Activated CD8-positive, alpha-beta memory T cell treated with anti-CD3 and anti-CD28 coated beads for 1 hour (primary cell): ENCODE measurements at places on chromosomes 5 and 9.

DNA sequence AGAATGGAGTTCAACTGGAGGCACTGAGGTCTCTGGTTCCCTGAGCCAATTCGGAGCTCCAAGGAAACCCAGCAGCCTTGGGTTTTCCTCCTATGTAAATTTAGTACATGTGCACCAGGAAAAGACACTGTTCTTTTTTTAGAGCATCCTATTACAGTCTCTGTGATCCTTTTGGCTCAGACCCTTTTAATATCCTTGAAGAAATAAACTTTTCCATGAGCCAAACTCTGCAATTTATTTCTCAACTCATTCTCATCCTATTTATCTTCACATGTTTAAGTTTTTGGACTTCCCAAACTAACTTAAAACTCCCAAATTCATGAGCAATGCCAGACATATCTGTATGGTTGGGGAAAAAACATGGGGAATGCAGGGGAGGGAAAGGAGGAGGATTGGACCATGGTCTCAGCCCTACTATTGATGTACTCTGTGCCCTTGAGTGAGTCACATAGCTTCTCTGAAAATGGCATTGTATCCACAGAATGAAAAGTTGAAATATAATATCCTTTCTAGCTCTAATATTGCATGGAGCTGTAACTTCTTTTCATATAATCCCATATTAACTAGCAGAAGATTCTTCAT, 76.6 kb downstream of the PAPPA start:
- DNase-seq: no peak

- no peak for DNase-seq
These were observed 439.9 kb upstream of the KLF4 start for GRCh38 chr9:107929443-107929842.

DNA sequence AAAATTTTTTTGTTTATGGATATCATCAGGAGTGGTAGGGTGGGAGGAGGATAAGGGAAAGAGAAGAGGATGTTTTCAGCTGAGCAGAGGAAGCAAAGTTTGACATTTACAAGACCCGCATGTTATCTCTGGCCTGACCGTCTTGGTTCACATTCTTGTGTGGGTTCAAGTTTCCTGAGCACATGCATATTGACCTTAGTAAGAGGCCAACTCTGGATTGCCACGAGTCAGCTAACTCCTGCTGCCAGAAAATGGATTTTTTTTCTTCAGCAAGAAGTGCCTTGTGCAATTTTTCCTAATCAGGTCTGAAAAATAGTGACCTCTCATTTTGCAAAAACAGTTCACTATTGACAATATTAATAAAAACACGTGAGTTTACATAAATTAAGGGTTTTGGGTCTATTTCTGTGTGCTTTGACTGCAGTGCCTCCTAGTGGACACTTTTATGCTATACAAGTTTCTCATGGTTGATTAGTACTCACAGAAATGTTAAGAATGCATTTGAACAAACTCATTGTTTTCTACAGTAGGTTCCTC, 27.1 kb upstream of the BASP1 start:
- no peak for DNase-seq

DNA sequence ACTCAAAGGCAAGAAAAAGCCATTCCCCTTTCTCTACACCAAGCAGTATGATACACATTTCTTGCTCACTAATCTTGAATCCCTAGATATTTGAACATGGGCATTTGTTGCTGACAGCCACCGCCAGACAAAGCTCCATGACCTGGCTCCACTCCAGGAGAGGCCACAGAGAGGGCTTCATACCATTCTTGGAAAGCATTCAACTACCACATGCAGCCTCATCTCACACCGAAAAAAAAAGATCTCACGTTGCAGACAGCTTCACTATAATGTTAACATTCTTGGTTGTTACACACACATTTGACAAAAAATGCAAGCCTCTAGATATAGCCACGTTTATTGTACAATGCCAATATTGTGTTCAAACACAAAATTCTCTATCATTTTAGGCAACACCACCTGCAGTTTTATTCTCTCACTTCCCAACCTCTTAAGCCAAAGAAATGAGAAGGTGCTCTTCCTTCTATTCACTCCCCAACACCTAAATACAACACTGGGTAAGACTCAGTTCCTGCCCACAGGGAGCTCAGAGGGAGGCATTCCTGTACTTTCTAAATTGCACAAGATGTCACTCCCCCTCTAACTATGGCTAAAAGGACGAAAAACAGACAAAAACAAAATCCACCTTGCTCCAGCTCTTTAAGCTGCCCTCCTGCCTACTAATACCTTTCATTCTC, 222.4 kb downstream of the TSSK1B start:
- DNase-seq: no peak

- no peak for DNase-seq
These were observed 57.9 kb downstream of the ABHD17B start for GRCh38 chr9:71853084-71853483.

DNA sequence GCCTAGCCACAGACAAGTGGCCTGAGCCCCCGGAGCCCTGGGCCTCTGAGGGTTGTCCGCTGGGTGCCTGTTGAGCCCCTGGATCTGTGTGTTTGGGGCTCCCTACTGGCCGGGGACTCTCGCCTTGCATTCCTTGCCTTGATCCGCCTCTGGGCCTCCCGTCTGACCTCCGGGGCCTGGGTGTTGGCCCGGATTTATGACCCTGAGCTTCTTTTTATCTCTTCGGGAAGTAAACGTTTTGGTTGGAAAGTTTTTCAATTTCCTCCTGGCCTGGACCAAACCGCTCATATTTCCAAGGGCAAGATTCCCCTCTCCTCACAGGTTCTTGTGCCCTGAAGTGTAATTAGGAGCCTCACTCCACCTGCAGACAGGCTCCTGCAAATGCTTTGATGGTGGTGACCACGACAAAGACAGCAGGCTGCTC, 69.3 kb upstream of the EGFLAM start:
- no peak for DNase-seq

DNA sequence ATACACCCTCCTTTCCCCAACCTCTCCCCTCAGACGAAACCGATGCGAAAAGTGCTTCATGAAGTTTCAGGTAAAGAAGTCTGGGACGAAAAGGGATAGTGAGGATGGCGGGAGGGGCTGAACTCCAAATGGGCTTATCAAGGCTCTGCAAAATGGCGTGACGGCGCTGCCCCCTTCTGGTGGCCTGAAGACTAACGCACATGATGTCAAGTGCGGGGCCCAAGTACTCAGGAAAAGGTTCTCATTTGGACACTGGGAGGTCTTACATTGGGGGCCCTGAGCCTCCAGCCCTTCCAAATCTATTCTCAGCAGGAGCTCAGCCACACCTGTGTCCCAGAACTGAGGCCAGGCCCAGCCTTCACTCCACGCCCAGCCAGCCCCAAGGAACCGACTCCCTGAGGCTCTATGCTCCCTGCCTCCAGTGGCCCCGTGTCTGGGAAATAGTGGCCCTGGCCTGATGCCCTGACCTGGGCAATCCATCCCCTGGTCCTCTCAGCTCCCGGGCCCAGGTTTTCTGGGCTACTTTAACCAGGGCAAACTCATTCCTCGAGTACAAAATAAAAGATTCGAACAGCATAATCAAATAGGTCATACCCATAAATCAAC, 119.9 kb downstream of the KCNIP1 start:
- no peak for DNase-seq

GRCh38 chr5:149358294-149358651, 427 bp downstream of the PCYOX1L start:
- DNase-seq: no peak

- DNase-seq: no peak
These were observed 854.8 kb upstream of the ARRDC3 start for GRCh38 chr5:92237896-92238295.

DNA sequence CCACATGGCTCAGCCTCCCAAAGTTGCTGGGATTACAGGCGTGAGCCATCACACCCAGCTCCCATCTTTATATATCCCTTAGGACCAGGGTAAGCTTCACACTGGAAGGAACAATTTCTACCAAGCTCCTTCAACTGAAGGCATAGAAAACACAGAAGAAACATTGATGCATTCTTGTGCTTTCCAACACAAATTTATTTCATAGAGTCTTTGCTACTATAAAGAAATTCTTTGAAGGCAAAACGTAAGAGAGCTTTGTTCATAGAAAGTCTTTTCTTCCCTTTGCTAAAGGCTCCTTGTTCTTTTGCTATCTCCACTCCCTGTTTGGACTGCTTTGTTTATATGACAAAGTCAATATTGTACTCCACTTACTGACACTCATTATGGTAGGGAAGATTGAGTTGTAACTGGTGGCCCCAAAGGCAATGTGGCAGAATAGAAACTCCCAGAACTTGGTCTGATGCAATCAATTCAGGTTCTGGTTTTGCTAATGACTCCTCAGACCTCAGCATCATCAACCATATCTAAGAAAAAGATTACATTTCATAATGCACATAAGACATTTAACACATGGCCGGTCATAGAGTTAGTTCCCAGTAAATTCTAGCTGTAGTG, 97.4 kb upstream of the CLINT1 start:
- DNase-seq: no peak

DNA sequence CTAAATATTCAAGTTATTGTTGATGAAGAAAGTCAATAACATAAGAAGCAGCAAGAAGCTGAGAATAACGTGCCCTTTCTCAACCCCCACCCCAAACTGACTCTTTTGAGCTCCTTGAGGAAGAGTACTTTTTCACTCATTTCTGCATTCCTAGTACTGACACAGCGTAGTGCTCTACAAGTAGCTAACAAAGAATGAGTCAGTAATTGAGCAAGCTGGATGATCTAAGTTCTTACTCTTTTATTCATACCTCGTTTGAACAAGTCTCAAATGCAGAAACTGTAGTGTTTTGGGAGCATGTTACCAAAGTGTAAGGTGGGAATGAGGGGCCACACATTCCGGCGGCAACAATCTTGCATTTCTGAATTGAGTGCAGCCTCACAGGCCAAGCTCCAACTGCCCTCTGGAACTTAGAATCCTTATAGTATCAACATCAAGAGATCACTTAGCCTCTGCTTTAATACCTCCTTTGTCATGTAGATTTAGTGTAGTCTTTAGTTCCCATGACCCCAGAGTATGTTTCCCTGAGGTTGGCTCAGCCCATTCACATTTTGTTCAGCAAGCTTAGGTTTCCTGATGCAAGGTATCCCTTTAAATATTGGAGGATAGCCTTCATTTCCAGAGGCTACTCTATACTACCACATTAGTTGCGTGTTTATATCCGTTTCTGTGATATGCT, 152.0 kb downstream of the PRR16 start:
- DNase-seq: no peak

GRCh38 chr5:132473668-132474067, 16.9 kb downstream of the IRF1 start:
- no peak for DNase-seq

- no peak for DNase-seq
These were observed 6.3 kb downstream of the GPX3 start for GRCh38 chr5:151026679-151027078.

DNA sequence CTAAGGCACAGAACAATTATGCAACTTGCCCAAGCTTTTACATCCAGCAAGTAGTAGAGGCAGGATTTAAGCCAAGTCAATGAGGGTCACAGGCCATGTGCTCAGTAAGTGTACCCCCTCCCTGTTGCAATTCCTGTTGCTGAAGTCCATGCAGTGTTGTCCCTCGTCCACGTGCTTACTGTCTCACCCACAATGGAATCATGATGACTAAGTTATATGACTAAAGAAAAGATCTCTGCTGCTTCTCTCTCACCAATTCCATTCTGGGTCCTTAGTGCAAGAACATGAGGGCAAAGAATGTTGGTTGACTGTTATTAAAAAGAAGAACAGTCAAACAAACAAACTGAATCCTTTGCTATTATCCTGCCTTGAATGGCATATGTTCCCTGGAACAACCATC, 233.6 kb upstream of the SLC24A2 start:
- DNase-seq: no peak

- no peak for DNase-seq
These were observed 728.3 kb upstream of the SEMA6A start for GRCh38 chr5:117302949-117303348.

- DNase-seq: no peak
These were observed 550 bp upstream of the CKMT2 start for GRCh38 chr5:81232464-81233079.

DNA sequence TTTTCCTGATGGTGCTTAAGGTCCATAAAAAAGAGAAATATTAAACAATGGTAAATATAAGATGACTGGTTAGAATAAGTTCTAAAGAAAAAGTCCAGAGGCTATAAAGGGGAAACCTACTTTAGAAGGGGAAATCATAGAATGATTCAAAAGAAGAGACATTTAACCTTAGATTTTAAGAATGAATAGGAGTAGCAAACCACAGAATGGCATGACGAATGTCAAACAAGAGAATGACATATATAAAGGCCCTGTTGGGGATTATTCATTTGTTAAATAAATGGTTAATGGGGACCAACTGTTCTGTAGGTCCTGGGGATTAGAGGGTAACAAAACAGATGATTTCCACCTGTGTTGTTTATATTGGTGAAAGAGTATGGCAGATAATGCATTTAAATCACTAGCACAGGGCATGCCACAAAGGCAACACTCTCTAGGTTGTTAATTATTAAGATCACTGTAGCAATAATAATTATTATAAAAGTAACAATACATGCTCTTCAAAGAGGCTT, 495.2 kb upstream of the GRIA1 start:
- no peak for DNase-seq

DNA sequence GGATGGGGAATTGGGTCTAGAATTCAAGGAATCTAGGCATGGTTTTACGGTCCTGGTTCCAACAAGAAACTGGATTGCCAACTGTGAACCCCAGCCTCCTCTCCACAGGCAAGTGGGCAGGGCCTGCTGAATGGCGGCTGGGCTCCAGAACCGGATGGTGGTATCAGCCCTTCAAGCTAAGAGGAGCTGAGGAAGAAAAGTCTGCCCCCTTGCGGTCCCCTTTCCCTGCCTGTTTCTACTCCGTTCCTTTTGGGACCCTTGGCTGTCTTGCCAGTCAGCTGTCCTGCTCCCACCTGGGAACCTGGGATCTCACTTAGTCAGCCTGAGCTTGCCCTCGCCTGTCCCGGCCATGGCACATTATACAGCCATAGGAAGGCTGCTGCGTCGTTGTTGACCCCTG, 234.4 kb upstream of the DAPK1 start:
- no peak for DNase-seq
